ENCODE measurements at places on chromosomes 5 and 9.

DNA sequence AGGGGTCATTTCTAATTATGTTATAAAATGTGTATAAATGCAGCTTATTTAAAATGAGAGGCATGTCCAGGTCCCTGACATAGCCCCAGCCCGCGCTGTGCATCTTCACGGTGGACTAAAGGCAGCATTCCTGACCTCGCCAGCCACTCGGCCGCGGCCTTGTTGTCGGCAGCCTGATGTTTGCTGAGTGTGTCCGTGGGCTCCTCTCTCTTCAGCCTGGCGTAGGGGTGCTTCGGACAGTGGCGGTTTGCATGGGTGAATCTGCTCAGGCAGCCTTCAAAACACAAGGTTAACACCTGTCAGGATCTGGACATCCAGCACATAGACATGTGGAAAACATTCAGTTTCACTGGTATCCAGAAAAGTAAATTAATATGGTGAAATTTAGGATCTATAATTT lies 8.8 kb upstream of the SLC35D2 start:
- no peak for DNase-seq

GRCh38 chr9:103362986-103363385 lies 367.9 kb downstream of the CYLC2 start:
- no peak for DNase-seq

GRCh38 chr5:114686356-114686755 lies 324.5 kb downstream of the KCNN2 start:
- no peak for DNase-seq

DNA sequence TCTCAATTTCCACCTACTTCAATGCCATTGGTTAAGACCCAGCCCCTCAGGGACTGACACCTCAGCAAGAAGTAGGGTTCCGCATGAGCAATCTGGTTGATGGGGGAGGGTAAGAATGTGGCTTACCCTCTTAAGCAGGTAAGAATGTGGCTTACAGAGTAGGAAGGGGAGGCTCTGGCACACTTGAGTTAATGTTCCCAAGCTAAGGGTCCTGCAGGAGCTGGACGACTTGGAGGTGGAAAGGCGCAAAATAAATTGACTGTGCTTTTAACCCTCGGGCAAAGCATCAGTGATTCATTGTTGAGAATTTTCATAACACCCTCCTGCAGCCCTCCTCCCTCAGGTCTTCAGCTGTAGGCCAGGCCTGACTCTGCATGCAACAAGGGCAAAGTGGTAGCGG lies 24.9 kb upstream of the ADRA1B start:
- no peak for DNase-seq

DNA sequence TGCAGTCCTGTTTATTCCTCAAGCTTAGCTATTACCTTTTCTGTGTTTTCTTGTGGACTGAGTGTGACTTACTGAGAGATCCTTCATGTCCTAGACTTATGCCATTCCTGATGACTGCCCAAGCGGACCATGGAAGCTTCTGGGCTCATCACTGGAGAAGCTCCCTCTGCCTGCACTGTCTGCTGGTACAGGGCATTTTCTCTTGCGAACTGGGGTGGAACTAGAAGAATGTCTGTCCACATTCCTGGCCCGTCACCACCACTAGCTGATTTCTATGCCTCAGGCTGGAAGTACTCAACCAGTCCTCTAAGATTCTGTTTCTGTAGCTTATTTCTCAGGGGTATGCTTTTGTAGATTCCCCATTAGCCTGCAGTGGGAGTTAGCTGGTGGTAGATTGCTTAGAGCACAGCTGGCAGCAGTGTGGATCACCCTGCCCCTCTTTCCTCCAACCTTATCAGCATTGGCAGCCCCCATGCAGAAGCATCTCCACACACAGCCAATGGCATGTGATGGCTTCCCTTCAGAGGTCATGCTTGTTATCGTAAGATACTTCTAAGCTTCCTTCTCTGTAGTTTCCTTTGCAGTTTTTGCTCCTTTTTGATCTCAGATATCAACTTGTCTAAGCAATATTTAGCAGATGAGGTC lies 12.4 kb downstream of the SLC36A1 start:
- no peak for DNase-seq

DNA sequence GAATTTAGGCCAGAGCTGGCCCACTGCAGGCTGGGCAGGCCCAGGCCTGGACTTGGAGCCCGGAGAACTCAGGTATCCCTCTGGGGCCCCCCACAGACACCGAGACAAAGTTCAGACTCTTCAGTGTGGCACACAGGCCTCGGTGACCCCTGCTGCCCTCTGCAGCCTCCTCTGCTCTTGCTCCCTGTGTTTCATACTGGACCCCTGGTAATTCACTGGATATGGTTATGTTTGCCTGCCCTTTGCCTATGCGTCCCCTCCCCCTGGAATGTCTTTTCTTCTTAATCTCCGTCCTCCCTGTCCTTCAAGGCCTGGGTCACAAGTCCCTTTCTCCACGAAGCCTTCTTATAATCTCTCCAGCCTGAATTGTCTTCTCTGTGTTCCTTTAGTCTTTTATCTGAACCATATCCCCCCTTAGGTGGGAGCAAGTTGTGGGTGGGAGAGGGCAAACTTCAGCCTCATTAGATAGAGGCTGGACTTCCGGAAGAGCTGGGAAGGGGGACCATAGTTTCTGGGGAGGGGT lies 30.1 kb downstream of the GSN start:
- no peak for DNase-seq

DNA sequence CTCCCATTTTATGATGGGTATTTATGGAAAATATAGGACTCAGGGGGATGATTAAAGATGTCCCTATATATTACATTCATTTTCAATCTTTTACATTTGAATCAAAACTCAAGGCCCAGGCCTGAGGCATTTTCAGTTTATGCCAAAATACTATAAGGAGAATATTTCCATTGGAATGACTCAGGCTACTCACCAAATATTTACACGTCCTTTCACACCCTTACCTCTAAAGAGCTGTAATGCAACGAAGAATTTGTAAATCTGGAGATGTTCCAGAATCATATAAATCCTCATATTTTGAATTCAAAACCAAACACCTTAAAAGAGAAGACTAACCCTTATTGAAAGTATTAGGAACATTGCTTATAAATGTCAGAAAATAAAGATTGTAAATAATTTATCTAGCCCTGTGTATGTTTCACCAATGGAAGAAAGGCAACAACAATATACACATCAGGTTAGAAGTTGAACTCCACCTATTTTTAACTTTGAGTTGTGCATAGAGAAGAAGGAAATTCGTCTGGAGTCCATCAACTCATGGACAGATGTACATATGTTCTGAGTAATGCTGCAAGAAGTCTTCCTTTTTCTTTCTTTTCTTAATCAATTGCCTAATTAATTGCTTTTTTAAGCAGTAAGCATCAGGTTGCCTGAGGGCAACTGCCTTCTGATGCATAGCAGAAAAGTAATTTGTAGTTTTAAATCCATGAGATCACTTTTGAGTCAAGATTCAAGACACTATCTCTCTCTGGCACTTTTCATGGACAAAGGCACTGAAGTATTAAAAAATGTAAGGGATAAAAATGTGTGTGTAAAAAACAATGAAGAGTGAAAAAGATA lies 579.3 kb upstream of the RGMB start:
- DNase-seq: no peak

- no peak for DNase-seq
Measured at GRCh38 chr5:171226864-171227263, 82.2 kb upstream of the TLX3 start.

GRCh38 chr5:159933531-159934485 lies 17.5 kb downstream of the ADRA1B start:
- DNase-seq: no peak

GRCh38 chr9:129451669-129452068 lies 169.2 kb downstream of the C9orf50 start:
- DNase-seq: no peak

- no peak for DNase-seq
Measured at GRCh38 chr5:68110264-68110663, 105.3 kb upstream of the PIK3R1 start.

DNA sequence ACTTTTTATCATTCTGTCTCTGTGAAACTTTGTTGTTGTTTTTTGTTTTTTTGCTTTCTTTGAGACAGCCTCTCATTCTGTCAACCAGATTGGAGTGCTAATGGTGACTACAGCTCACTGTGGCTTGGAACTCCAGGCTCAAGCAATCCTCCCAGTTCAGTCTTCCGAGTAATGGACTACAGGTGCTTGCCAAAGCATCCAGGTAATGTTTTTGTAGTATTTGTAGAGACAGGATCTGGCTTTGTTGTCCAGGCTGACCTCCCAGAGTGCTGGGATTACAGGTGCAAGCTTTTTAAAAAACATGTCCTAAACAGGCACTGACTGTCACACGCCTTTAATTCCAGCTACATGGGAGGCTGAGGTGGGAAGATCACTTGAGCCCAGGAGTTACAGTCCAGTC lies 235.1 kb downstream of the MEF2C start:
- DNase-seq: no peak

DNA sequence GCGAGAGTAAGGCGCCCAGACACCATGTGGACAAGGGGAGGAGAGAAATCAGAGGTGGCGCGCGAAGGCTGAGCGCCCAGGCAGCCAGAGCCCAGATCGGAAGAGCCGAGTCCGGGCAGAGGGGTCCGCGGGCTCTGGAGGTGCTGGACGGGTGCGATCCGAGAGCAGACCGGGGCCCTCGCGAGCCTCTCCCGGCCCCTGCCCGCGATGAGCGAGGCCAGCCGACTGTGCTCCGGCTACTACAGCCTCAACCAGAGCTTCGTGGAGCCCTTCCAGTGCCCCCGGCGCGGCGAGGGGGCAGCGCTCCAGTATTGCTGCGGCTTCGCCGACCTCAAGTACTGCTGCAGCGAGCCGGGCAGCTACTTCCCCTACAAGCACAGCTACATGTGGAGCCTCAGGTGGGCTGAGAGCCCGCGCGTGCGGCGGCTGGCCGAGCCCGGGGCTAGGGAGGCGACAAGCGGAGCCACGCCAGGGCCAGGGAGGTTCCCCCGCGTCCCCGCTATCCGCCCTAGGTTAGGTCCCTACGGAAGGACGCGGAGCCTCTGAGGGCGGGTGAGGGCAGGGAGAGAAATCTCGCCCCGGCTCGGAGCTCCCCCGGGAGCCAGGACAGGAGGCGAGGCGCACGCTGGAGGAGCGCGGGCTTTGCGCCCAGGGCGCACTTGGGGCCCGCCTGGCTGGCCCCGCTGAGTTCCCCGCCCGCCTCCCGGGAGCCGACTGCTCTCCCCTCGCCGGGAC lies at the start of gene SHISAL2B:
TSS of gene SHISAL2B (plus strand) at position 87 of the 735 bp plus-strand sequence. CDS start at position 208, 121 bp downstream.
- DNase-seq: peak; percentile 9

DNA sequence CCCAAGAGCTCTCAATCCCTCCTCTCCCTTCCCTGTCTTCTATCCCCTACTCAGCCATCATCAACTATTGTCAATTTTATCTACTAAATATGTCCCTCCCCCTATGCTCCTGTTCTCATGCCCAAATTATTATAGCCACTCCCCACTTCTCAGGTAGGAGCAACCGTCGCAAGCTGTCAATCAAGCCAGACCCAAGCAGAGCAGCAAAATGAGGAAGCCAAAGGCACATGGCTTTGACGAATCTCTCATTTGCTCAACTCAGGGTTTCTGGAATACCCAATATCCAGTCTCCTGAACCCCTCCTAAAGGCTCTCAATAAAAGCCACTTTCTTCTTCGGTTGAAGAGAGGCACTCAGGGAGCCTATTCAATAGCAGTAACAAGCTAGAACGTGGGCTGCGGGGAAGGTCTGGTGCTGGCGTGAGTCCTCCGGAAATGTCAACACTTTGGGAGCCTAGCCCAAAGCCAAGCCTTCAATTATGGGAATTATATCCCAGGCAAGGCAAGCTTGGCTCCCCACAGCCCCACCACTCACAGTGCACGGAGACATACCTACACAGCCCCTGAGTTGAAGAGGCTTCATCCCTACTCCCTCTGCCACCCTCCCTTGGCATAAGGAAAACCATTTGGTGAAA lies 47.7 kb downstream of the SIL1 start:
- no peak for DNase-seq

DNA sequence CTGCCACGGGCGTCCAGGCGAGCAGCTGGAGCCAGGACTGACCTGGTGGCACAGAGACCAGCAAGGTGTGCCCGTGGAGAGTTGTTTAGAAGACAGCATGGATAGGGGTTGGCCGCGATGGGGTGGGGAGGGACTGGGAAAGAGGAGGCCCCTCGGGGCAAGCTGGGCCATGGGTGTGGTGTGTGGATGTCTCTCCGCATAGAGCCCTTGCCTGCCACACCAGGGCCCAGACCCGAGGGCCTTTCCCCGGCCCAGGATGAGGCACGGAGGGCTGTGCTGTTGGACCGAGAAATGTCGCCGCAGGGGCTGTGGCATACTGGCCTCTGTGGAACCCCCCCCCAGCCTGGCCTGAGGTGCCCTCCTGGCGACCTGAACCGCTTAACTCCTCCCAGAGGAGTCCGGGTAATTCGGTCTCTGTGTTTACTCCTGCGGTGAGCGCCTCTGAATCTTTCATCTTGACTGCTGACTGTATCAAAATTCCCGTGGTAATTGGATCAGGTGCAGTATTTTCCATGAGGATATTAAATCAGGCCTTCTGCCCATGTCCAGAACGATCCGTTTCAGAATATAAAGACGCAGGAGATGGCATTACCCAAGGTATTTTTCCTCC lies 22.5 kb upstream of the LAMC3 start:
- no peak for DNase-seq

DNA sequence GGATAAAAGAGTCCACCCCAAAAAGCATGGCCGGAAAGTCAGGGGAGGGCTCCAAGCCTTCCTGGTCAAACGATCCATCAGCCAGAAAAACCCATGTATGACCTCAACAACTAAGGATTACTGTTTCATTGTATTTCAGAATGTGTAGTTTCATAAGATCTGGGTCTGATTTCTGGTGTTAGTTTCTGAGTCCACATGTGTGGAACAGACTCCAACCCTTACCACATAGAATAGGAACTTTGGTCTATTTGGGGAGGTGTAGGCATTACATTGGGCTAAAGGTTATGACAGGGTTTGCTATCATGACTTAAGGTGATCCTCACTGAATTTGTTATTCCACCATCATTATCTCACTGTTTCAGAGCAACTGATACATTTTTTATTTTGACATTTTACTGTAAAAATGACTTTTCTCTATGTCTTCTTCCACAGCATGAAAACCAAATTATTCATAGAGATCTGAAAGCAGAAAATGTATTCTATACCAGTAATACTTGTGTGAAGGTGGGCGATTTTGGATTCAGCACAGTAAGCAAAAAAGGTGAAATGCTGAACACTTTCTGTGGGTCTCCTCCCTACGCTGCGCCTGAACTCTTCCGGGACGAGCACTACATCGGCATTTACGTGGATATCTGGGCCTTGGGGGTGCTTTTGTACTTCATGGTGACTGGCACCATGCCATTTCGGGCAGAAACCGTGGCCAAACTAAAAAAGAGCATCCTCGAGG lies 33.5 kb downstream of the HMGCS1 start:
- DNase-seq: no peak

- DNase-seq: no peak
Measured at GRCh38 chr5:96857924-96858323, 18.4 kb upstream of the ERAP2 start.

DNA sequence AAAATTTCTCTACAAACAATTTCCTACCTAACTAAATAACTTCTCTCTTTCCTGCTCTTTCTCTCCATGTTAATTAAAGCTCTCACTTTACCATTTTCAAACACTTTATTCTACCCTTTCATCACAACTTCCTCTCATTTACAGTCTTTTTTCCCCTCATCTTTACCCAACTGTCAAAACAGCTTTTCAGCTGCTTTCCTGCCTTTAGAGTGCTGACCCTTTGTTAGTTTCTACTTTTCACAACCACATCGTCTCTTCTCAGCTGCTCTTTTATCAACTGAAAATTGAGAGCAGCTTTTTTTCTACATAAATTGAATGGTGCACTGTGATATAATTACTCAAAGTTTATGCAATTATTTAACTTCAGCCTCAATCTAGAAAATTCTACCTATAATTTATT lies 3.1 kb upstream of the HOMER1 start:
- DNase-seq: no peak

- DNase-seq: no peak
Measured at GRCh38 chr5:173592050-173592669, 24.3 kb downstream of the BOD1 start.

- DNase-seq: no peak
Measured at GRCh38 chr9:118271936-118272335, 567.7 kb downstream of the TLR4 start.
